ENCODE measurements at places on chromosomes 3 and 15. TPM values are rescaled to one million over a fixed set of nuclear protein-coding genes. Genes with fewer than 3 reads are reported as not detected.

NPAP1 gene
- total RNA-seq = not detected

GRCh38 chr15:31461375-31461774 lies 134.7 kb downstream of the KLF13 start:
- DNase-seq = no peak

DNA sequence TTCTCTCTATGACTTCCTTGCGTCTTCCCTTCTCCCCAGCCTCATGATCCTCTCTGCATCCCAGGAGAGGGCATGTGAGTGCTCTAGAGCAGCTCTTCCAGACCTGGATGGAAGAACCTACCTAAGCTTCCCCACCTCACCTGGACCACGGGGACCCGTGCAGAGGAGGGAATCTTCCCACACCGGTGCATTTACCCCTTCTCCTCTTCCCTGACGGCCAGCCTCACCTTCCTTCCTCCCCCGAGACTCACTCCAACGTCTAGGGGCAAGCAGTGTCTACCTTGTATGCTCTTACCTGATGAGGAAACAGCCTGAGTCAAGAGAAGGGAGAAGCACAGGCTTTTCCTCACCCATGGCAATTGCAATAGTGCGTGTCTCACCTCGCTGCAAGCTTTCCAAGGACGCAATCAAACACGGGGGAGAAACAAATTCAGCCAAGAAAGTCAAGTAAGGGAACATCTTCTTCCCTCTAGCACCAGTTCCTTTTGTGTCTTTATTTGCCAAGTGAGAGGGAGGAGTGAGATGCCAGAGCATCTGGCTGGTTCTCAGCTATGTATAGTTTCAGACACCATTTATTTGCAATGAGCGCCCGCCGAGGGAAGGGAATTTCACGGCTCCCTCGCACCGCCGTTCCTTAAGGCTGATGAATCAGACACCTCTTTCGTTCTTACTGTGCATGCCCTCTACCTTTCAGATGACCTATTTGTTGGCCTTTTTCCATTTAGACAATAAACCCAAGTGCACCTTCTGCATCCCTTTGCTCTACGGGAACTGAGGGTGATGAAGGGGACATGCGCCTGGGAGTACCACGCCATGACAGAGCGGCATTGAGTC lies 1.8 kb upstream of the CCR9 start:
- DNase-seq = no peak

COL8A1 gene
- 18.5 TPM for total RNA-seq

GRCh38 chr3:25558796-25559195 lies 105.9 kb downstream of the TOP2B start:
- no peak for DNase-seq

IL17RD gene
- total RNA-seq = 3.5 TPM

ITIH4 gene
- total RNA-seq = 4.3 TPM

CHRNA5 gene
- total RNA-seq = 1.7 TPM

XRN1 gene
- total RNA-seq = 33.0 TPM

LYZL4 gene
- not detected for total RNA-seq

CGNL1 gene
- 2.4 TPM for total RNA-seq

DNA sequence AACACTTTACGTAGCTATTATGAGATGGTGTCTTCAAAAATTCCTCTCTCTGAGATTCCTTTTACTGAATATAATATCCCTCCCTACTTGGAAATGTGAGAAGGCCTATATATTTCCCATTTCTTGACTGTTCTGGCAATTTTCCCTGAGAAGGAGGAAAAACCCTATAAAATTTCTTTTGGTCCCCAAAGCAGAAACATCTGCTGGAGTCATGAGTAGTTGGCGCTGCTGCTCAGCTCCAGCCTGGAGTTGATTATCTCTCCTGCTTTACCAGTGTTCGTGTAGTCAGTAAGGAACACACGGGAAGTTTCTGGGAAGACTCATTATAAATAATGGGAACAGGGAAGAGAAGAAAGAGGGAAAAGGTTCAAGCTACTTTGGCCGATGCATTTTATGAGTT lies 680.1 kb downstream of the EPHA3 start:
- DNase-seq = no peak

- DNase-seq = no peak
Measured at GRCh38 chr3:193764959-193765358, 172.0 kb downstream of the OPA1 start.

DNA sequence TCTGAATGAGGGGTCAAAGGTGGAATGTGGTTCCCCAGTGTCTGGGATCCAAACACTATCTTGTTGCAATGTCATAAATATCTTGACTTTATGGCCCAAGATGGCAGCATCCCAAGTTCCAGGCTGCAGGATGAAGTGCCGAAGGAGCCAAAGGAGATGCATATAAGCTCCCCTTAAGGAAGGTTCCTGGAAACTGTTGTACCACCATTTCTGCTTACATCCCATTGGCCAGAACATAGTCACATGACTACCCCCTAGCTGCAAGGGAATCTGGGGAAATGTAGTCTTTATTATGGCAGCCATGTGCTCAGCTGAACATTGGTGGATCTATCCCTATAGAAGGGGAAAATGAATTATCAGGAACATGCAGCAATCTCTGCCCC lies 54.3 kb downstream of the BDH1 start:
- DNase-seq = no peak

DNA sequence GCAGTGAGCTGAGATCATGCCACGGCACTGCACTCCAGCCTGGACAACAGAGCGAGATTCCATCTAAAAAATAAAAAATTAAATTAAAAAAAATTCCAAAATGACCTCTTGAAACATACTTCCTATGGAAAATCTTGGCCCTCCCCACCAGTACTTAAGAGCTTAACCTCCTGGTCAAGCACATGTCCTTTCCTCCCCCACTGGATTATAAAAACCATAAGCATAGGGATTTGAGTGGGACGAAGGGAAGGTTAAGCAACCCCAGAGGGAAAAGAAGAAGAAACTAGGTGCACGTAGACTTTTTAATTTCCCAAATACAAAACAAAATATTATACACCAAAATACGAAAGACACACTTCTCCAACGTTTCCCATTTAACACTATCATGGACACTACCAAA lies 25.3 kb downstream of the SLC4A7 start:
- no peak for DNase-seq

DNA sequence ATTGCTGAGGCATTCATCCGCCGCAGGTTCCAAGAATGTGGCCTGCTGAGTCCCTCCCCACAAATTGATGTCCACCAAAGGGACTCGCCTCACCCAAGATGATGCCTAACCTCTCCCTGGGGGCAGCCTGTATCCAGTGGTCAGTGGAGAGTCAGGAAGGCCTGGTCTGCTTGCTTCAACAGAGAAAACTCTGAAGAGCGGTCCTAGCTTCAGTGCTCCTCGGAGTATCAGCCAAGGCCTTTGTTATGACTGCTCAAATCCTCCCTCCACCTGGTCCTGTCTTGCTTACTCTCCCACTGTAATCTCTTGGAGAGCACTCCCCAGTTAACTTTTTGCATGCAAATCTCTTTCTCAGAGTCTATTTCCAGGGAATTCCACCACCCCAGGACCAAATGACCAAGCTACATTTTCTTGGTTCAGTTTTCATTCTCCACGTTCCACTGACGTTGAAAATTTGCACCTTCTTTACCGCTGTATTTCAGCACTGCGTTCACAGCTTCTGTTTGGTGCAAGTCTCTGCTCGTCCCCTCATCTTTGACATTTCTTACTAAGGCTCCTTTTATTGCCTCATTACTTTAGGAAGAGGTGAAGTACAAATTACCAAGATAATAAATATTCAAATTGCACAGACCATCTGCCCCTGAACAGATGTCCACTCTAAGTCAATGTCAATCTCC lies 22.3 kb downstream of the CMTM7 start:
- no peak for DNase-seq

GRCh38 chr3:61610316-61610715 lies 48.9 kb downstream of the PTPRG start:
- DNase-seq = no peak

DNA sequence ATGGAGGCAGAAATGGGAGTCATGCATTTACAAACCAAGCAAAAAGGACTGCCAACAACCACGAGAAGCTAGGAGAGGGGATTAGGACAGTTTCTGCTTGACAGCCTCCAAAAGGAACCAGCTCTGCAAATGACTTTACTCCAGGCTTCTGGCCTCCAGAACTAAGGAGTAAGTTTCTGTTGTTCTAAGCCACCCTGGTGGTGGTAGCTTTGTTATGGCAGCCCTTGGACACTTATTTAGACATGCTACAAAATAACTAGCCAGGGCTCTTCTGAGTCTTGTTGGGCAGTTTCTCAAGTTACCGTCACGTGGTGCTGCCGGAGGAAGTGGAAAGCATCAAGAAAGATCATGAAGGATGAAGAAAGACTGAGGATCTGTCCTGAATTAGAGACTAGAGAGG lies 386.5 kb downstream of the LRTM1 start:
- no peak for DNase-seq

FANCD2OS gene
- not detected for total RNA-seq

IGSF11 gene
- not detected for total RNA-seq

DNA sequence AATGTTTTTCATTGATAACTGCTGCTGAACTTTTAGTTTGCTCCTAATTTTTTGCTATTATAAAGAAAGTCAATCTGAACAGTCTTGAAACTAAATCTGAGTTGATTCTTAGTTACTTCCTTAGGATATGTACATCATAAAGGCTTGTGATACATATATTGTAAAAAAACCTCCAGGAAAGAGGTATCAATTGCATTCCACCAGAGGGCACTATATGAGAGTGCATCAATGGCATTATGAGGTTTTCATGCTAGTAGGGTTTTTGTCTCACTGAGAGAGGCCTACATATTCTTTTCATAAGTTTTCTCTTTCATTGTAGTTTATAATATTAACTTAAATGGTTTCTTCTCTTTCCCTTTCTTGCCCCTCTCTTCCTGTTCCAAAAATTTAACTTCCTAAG lies 46.9 kb downstream of the PIK3R4 start:
- no peak for DNase-seq

Measured in mesenteric fat pad (tissue), 1 donor.